ENCODE measurements at places on chromosomes 7 and 10. TPM values are rescaled to one million over a fixed set of nuclear protein-coding genes. Genes with fewer than 3 reads are reported as not detected.
A peak's percentile ranks its signal among the peaks of the same experiment; 100 is the strongest.

Gene LDB3
- 0.12 TPM for total RNA-seq

DNA sequence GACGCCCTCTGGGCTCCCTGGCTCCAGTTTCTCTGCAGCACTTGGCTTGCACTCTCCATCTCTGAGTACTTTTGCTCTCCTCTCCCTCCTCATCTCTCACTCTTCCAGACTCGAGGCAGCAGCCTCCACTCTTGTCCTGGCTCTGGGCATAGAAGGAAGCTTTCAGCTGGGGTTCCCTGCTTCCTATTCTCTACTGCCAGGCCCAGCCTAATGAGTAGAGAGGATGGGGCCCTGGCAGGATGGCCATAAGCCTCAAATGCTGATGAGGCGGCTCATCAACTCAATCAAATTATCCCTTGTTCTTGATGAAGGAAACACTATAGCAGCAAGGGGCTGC, 55.8 kb downstream of the NEURL1 start:
- DNase-seq, result no peak

GRCh38 chr7:29248713-29249382, 54.3 kb downstream of the CHN2 start:
- DNase-seq, result no peak

- DNase-seq, result no peak
Observed at GRCh38 chr10:112957640-112958092, 7.6 kb downstream of the TCF7L2 start.

DNA sequence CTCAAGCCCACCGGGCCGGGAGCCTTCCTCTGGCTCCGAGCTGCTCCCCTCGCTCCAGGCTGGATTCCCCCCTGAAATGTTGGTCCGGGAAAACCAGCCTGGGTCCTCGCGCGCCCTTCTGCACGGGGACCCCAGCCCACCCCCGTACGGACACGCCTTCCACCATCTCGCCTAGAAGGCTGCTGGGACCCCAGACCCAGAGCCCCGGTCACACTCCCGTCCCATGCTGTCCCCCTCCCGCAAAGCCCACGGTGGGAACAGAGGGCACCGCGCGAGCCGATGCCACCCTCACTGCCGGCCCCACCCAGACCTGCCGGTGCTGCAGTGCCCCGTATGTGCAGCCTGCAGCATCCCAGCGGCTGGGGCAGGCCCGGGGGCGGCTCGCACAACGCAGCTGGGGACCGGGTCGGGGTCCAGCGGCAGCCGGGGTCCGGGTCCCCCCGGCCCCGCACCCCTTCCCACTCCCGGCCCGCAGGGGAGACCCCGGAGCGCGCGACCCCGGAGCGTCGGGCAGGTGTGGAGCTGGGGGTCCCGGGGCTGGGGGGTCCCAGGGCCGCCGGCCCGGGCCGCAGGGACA, 871 bp downstream of the SPOCK2 start:
- DNase-seq, result peak; percentile 64

DNA sequence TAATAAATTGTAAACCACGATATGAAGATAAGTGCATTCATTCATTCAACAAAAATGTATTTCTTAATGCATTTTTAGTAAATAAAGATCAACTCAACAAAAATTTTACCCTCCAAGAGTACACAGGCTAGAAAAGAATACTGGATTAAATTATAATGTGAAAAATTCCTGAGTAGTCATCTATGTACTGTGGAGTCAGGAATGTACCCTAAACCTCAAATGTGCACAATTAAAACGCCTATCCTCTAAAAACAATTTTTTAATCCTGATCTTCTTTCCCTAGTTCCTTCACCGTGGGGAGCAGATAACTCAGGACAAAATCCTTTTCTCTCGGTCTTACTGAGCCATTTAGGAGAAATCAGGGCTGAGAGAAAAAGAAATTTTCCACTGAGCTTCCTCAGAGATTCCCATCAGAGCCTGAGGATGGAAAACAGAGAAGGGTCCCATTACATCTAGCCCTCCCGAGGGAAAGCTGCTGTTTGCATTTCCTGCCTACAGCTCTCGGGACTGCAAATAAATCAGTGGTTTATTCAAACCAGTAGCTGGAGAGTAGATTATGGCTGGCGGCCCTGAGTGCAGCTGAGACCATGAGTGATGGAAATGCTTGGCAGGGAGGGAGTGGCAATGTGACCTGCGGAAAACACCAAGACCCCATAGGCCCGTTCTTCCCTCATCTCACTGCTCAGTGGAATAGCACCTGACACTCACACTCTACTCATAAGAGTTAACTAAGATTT, 7.4 kb downstream of the TAS2R40 start:
- DNase-seq, result no peak

DNA sequence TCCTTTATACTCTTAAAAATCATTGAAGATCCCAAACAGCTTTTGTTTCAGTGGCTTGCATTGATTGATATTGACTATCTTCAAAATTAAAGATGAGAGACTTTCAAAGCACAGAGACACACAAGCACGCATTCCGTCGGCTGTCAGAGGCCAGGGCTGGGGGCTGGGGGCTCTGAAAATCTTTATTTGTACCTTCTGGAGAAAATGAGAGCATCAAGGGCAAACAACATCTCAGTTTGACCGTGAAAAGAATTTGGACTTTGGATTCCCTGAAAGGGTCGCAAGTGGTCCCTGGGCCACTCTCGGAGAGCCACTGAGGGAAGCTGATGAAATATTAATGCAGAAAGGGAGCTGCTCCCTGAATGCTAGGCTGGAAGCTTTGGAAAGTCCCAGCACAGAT, 96.4 kb downstream of the CHST15 start:
- no peak for DNase-seq

DNA sequence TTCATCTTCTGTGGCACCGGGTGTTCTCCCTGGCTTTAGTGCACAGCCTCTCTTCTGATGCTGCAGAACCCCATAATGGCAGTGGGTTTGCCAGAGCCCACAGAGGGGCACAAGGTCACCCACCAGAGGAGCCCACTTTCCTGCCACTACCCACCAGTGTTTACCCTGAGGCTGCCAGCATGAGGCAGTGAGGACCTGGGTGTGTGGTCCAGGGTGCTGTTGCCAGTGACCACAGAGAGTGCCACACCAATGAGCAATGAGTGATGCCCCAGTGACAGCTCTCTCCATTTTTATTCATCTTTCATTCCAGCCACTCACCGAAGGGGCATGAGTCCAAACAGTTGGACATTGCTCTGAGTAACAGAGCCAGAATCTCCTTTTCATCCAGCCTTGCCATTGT, 34.8 kb downstream of the MTURN start:
- no peak for DNase-seq

DNA sequence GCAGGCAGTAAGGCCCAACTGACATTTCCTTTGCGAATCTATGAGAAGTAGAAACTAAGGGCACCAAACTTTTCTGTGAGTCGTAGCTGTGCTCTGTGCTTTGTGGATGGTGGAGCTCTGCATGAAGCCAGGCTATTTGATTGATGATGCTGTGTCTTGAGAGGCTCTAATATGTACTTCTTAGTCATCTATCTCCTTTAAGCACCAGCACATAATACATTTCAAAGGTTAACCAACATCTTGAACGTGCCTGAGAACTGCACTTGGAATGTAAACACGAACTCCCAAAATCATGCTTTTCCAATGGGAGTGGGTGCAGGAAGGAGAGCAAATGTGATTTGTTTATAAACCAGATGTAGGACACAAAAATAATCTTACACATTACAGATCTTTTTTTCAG, 411.6 kb downstream of the PARD3 start:
- DNase-seq, result no peak
